ENCODE measurements at places on chromosomes 7 and 10. TPM values are rescaled to one million over a fixed set of nuclear protein-coding genes. Genes with fewer than 3 reads are reported as not detected.

SEMA3E gene
- polyA plus RNA-seq = 0.91 TPM

DNA sequence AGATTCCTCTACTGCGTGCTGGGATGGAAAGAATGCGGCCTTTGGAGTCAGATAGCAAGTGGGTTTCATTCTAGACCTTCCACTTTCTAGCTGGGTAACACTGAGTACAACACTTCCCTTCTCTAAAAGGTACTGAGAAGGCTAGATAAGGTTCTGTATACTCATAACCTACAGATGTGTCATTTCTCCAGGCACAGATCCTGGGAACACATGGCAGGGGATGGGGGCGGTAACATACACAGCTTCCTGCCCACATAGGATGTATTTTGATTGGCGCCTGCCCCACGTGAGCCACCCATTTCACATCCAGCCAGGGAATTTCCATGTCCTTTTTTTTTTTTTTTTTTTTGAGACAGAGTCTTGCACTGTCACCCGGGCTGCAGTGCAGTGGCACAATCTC lies 31.8 kb downstream of the KLRG2 start:
- no peaks in the 10 kb centered on the region for H3K27me3 ChIP-seq
- H3K4me1 ChIP-seq = peaks cover under 1% of the 10 kb centered on the region
- no peak for DNase-seq
- no peak overlapping the region for H3K4me3 ChIP-seq
- H3K27ac ChIP-seq = no peak overlapping the region

DNA sequence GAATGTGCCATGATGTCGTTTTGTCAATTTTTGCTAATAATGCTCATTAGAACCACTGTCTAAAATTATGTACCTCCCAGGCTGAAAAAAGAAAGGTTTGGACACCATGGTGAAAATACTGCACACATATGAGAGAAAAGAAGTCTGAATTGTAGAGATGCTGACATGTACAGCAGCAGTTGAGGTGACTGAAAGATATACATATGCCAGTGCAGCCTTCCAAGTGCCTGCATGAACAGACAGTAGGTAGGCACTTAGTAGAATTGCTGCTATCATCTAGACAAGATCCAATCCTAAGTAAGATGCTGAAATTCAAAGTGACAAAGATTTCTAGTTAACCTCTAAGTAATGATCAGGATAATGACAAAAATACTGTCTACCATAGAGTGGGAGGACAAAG lies 86.9 kb downstream of the SLC13A1 start:
- no peak for DNase-seq
- no peaks in the 10 kb centered on the region for H3K36me3 ChIP-seq
- H3K4me3 ChIP-seq = no peak overlapping the region
- no peaks in the 10 kb centered on the region for H3K4me1 ChIP-seq
- no peaks in the 10 kb centered on the region for H3K27me3 ChIP-seq
- no peak overlapping the region for H3K27ac ChIP-seq

- H3K27me3 ChIP-seq = no peaks in the 10 kb centered on the region
- H3K36me3 ChIP-seq = no peaks in the 10 kb centered on the region
- no peak overlapping the region for H3K4me3 ChIP-seq
- H3K4me1 ChIP-seq = no peaks in the 10 kb centered on the region
- no peak for DNase-seq
- H3K27ac ChIP-seq = no peak overlapping the region
These were observed 9.2 kb downstream of the MICU1 start for GRCh38 chr10:72616716-72617115.
